Cortex of kidney (tissue), 1 donor: ENCODE measurements at places on chromosomes 11 and 22.

- DNase-seq, result no peak
Observed at GRCh38 chr22:39306456-39307361, 12.7 kb downstream of the RPL3 start.

GRCh38 chr11:132587716-132588115 lies 944.6 kb downstream of the OPCML start:
- no peak for DNase-seq

- no peak for DNase-seq
Observed at GRCh38 chr11:36105743-36106581, 162.1 kb downstream of the LDLRAD3 start.

DNA sequence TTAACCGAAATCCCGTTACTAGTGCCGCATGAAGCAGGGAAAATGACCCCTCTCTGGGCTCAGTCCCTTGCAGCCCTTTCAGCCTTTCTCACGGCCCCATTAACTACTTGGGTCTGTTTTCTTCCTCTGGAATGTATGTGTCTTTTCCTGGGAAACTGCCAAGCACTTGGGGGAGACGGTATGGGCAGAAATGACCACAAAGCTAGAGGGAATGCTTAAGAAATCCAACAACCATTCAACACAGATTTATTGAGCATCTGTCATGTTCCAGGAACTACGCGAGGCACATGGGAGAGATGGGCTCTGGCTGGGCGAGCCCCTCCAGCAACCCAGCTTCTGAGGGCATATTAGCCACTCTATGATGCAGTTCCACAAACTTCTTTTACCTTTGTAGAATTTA lies 462.6 kb downstream of the BUD13 start:
- DNase-seq, result no peak

- DNase-seq, result no peak
Observed at GRCh38 chr11:14584595-14584994, 59.0 kb upstream of the PDE3B start.

DNA sequence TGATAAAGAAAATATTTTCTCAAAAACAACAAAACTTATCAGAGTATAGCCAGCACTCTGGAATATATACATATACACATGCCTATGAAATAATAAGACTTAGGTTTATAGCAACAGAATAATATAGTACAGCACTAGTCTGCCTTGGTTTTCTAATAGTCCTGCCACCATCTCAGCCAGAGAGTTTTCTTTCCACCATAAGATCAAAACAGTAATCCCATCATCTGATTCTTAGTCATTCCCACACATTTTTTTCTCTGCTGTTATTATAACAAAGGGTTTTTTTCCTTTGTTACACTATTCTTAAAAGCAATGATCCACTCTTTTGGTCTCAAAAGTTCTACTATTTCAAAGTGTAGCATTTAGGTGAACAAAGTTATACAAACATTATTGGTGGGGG lies 15.1 kb downstream of the MTMR2 start:
- no peak for DNase-seq

GRCh38 chr22:37435970-37436603 lies 8.8 kb upstream of the ELFN2 start:
- no peak for DNase-seq

- no peak for DNase-seq
Observed at GRCh38 chr11:81002374-81002773, 1561.5 kb upstream of the TENM4 start.

DNA sequence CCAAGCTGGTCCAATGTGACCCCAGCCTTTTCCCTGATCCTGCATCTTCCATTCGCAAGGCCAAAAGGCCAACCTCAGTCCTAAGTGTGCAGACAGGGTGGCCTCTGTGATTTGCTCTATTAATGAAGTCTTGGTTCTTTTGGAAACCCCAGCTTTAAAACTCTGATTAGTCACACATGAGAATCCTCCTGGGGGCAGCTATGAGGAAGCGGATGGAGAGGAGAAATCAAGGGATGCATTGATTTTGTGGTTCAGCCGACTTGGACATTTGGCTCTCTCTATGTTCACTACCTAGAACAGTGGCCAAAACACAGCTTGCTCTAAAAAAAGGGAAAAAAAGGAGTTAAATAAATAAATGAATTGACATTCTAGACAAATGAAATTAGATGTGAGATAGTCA lies 98.6 kb upstream of the USP47 start:
- no peak for DNase-seq

- DNase-seq, result no peak
Observed at GRCh38 chr11:91804042-91804441, 420.6 kb upstream of the FAT3 start.

- DNase-seq, result no peak
Observed at GRCh38 chr11:62443390-62444235, 24.8 kb downstream of the SCGB1A1 start.

DNA sequence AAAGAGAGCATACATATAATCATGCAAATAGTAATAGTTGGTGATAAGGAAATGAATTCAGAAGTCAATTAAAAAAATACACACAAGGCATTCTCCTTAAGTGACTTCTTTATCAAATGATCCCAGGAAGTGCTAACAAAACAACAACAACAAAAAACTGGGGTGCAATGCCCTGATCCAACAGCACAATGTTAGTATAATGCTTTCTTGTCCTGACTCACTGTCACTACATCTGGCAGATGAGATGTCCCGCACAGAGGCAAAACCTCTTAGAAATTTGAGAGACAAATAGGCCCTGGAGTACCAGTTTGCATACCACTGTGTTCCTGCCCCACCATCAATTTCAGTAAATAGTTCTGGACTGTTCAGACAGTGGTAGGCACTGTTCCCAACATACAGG lies 11.0 kb upstream of the AMBRA1 start:
- no peak for DNase-seq

GRCh38 chr22:47191671-47192650 lies 429.5 kb downstream of the TBC1D22A start:
- DNase-seq, result no peak

DNA sequence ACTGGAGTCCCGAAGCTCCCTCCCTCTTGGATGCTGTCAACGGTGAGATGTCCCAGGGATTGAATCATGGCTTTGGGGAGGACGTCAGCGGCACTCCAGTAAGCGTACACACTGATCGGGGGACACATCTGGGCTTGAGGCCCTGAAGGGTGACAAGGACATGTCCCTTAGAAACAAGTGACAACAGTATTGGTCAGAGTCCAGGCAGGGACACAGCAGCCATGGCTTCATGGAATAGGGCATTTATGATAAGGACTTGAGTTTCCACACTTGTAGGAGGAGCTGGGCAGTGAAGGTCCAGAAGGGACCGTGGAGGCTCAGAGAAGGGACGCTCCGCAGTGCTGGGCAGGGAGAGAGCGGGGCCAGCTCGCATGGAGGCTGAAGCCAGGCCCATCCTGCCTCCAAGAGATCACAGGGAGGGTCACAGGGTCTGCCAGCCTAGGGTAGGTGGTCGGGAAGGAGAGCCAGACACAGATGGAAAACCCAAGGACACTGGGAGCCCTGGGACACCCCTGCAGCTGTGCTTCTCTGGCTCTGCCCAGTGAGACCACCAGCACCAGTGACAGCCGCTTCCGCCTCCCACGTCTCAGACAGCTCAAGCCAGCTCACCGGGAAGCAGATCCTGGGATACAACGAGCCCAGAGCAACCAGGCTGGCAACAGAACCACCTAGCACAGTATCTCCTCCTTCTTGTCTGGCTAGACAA lies 22.9 kb upstream of the RFPL3 start:
- no peak for DNase-seq

- DNase-seq, result no peak
Observed at GRCh38 chr11:31646216-31646615, 136.6 kb downstream of the ELP4 start.

DNA sequence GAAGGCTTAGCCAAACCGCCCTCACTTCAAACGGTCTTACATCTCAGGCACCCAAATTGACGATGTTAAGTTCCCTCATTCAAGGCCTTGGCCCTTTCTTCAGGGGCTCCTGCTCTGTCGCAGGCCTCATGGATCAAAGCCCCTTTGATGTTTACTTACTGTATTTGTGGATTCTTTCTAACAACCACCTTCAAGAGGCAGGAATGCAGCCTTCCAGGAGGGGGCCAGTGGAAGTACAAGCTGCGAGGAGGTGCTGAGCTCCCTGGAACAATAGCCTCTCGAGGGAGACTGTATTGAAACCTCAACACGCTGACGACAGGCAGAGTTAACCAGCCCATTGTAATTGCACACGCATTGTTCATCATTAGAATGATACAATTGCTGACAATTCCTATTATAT lies 209.1 kb downstream of the ST3GAL4 start:
- no peak for DNase-seq

DNA sequence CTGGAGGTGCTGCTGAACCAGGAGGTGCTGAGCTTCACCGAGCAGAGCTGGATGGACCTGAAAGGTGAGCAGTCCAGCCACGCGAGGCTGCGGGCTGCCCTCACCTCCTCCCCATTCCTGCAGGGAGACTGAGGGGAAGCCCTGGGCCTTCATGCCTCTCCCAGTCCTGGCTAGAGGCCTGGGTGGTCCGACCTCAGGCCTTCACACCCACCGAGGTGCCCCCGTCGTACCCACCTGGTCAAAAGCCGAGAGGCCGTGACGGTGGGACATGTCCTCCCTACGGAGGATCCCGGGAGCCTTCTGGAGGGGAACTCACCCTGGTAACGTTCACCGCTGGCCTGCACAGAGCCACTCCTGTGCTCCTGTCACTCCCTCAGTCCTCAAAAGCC lies 5.1 kb downstream of the SUSD2 start:
- no peak for DNase-seq

DNA sequence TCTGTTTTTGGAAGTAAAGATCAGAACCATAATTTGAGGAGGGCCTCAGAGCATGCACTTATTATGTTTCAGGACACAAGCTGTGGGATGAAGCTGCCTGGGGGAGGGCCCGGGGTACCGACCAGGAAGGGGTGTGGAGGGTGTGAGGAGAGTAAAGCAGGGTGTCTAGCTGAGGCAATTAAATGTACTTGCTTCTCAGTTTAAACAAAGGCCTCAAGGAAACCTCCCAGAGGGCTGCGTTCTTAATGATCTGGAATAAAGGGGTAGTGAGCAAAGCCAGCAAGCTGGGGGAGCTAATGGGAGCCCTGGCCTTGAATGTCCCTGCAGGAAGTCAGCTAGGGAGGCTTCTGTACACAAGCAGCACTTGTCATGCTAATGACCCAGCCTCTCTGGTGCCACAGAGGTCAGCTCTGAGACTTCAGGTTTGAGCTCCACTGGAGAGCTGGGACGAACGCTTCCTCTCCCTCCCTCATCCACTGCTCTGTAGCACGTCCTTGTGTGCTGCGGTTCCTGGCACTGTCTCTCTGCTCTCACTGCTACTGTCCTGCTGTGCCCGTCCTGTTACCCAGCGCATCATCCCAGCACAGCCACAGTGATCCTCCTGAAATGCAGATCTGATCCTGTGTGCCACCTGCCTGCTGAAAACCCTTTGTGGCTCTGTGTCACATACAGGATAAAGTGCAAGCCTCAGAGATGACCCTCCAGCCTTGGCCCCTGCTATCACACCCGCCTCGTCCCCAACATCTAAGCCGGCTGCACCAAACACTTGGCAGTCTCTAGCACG lies 159.7 kb downstream of the DBX1 start:
- no peak for DNase-seq

GRCh38 chr11:133402551-133402950 lies 129.8 kb downstream of the OPCML start:
- no peak for DNase-seq

GRCh38 chr22:19878461-19879245 lies 24.0 kb upstream of the GNB1L start:
- no peak for DNase-seq
